ENCODE measurements at places on chromosomes 12 and 14.
A peak's percentile ranks its signal among the peaks of the same experiment; 100 is the strongest.

GRCh38 chr14:100822532-100823296 is 3.2 kb upstream of the MEG3 start:
- no peak for DNase-seq

- DNase-seq, result no peak
These were observed 18.5 kb upstream of the DUSP6 start for GRCh38 chr12:89370850-89371249.

DNA sequence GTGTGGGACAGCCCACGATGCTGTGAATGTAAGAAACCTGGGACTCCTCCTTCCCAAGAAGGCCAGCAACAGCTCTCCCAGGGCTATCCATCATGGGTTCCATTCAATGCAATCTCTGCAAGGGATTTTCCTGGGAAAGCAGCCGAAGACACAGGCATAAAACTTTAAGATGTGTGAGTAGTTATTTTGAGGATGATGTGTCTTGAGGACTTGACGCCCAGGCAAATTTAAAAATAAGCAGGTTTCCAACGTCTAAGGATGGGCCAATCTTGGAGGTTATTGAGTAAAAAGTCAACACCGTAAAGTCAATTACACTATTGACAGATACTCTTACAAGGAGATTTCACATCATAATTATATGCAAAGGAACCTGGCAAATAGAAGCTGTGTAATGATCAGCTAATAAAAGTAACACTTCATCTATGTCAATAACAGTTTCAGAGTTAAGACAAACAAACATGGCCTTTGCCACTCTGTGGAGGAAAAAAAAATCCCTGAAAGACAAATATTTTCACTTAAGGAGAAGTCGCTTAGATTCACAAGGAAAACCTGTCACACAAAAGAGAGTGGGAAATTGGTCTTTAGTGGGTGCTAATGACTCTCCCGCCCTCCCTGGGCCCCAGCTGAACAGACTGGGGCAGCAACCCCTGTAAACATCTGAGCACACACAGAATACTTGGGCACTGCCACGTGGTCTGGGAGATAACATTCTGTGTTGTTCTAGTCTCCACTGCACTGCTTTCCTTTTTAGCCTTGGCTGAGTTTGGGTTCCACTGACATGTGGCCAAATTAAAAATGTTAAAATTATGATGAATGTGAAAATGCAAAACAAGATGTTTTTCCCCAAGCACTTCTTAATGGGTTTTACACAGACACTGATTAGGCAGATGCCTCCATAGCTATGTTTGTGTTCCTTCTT is 240.9 kb downstream of the FOXN3 start:
- no peak for DNase-seq

- DNase-seq, result no peak
These were observed 14.0 kb downstream of the GDF3 start for GRCh38 chr12:7681535-7681934.

DNA sequence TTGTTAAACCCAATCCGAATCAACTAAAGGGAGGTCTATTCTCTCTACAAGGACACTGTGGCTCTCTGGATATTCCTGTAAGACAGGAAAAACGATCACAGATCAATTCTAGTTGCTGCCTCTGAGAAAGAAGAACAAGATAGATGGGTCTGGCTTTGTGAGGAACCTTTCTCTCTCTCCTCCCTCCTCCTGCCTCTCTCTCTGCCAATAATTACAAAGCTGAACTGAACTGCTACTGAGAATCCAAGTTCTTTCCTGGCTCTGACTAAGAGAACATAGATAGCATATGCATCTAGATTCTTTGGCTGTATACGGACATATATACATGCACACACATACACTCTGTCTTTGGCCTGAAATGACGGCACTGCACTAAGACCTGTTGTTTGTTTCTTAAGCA is 27.6 kb downstream of the ETV6 start:
- no peak for DNase-seq

DNA sequence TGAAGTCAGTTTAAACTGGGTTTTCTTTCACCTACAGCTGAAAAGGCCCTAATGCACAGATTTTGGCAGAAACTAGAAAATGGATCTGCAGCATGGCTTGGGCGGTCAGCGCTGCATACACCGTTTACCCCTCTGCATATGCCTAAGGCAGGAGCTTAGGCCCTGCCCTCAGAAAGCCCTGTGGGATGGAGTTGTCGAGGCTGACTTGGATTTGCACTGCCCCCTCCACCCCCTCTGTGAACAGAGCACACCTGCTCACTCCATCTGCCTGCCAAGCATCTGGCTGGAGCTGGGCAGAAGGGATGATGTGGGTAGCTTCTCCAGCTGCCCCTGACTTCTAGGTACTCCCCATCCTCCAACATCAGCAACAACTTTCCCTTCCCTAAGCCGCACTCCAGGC is 41.9 kb downstream of the TTC7B start:
- DNase-seq, result no peak

- DNase-seq, result no peak
These were observed 211.0 kb downstream of the RBM19 start for GRCh38 chr12:113755098-113755497.

DNA sequence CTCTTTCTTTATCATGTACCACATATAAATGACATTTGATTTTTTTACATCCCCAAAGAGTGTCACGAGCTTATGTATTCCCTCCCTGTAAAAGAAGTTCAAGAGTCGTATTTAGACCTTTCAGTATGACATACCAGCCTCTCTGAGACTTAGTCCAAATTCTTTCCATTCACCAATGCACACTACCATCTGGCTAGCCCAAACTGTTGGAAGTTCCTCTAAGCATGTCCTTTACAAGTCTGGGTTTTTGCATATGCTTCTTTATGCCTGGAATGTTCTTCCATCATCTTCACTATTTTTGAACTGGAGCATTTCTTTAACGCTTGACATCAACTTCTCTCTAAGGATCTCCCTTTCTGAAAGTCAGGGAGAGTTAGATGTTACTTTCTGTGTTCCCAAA is 68.5 kb upstream of the RGS6 start:
- DNase-seq, result no peak

DNA sequence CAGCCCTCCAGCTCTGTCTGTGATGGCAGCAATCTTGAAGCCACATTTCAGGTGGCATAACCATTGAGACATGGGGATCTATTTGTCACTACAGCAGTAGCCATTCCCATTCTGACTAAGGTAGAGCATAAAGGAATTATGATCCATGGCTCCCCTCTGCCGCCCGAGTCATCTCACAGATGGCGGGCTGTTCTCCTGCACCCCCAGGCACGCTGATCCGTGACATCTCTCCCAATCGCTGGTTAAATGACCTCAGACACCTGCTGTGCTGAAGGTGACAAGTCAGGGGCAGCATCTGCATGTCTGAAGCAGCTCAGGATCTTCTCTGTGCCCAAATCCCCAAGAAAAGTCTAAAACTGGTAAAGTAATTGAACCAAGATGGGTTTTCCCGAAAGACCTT is 124.3 kb downstream of the ZFP36L1 start:
- no peak for DNase-seq

GRCh38 chr12:27821259-27821973 is 41.4 kb upstream of the MANSC4 start:
- DNase-seq, result no peak

GRCh38 chr12:108128221-108129016 is 669 bp upstream of the WSCD2 start:
- DNase-seq, result no peak

GRCh38 chr12:67014642-67015041 is 254.5 kb upstream of the CAND1 start:
- DNase-seq, result no peak

GRCh38 chr12:5280086-5280485 is 151.8 kb upstream of the NTF3 start:
- DNase-seq, result no peak

GRCh38 chr14:53861781-53862180 is 94.8 kb downstream of the BMP4 start:
- no peak for DNase-seq

DNA sequence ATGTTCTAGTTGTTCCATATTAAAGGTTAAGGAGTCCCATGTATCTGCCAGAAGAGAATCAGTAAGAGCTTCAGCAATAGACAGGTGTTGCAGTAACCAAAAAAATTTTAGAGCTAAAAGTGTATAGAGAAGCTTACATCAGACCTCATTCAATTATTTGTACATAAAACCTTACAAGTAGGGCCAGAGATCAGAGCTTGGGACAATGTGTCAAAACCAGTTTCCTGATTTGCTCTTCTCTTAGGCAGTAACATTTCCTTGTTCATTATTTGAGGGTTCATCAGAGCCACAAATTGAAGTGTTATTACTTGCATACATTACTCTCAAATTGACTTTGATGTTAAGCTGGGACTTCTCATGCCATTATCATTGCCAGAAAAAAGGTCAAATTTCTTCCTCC is 55.5 kb upstream of the ATXN7L3B start:
- DNase-seq, result no peak

GRCh38 chr14:47746986-47747385 is 71.6 kb upstream of the MDGA2 start:
- DNase-seq, result no peak

DNA sequence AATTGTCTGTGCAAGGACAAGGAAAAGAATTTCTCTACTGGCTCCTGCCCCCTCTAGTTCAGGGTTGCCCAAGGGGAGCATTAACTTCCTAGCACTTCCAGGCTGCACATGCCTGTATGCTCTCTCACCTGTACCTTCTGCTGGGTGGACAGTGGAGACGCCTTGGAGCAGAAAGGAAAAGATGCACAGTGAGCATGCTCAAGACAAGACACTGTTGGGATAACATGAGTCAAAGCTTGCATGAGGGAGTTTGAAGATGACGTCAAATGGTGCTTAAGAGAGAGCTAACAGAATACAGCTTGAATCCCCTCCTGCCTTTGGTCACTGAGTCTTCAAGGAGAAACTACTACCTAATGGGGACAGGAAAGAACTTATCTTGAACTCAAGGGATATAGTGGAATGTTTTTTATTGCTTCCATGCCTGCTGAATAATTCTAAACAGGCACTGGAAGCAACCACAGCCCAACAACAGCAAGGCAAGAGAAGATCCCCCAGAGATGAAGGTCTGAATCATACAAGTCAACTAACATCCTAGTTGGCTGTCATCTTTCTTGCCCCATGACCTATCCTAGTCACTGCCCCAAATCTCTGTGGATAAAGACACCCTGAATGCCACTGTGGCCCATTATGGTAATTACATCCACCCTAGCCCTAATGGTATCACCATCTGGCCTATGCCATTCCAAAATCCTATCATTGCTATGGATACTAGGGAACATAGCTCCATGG is 23.5 kb downstream of the RPS6KA5 start:
- no peak for DNase-seq

DNA sequence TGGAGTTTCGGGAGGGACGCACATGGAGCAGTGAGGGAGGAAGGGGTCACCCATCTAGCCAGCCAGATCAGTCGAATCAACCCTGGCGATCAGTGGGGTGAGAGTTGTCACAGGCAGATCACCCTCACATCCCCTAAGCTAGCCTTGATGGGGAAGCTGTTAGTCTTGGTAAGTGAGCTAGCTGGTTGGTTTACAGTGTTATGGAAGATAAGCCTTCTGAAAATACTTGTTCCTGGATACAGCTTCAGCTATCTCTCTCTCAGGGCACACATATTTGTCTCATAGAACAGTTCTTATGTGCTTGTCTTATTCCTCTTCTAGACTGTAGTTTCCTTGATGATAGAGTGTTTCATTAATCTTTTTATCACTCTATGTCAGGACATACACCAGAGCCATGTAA is 26.2 kb upstream of the MANSC4 start:
- DNase-seq, result no peak

DNA sequence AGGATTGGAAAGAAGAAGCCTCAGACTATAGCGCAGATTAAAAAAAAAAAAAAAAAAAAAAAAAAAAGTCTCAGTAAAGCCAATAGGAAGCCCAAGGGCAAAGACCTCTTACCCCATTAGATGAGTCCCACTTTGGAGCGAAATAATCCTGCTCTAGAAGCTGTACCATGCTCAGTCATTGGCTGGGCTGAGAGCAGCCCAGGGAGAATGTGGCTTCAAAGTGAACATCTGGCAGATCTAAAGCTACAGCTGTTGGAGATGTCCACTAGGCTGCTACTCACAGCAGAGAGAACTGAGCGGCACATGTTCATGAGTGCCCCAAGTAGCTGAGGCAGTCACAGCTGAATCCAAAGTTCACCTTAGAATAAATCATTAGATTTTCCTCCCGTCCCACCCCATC is 560.9 kb downstream of the MED13L start:
- no peak for DNase-seq

DNA sequence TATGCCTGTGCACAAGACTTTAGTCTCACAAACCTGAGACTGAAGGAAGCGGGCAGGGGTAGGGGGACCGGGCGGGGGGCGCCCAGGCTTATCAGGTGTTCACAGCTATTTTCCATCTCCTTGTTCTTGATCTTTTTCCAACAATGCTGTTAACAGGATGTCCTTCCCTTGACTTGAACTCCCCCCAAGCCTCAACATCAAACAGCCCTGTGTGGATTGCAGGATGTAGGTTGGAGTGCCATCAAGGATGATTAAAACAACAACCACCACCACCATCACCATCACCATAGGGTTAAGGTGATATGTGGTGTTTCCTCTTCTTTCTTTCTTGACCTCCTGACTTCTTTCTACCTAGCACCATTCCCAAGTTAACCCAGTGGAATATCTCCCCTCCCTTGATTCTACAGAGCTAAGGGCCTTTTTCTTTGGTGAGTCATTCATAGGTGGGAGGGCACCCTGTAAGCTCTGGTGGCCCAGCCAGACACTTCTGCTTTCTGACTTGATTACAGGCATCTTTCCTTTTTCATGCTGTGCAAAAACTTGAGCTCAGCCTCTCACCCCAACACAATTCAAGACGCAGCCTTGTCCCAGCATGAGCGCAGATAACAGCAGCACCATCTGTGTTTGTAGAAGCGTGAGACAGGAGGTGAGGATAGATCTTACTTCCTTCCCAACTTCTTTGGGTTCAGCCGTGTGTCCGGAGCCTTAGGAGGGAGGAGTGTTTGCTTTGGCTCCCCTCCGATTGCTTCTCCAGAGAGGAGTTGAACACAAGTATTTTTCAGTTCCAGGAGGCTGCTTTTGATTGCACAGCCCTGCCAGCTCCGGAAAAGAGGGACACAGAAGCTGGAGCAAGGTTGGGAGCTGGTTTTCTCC is 26.8 kb downstream of the FLVCR2 start:
- DNase-seq, result peak; percentile 9

GRCh38 chr12:42963988-42964387 is 374.4 kb upstream of the PRICKLE1 start:
- DNase-seq, result no peak

GRCh38 chr12:91561958-91562325 is 379.3 kb upstream of the DCN start:
- no peak for DNase-seq

GRCh38 chr14:51035611-51036192 is 59.2 kb downstream of the TRIM9 start:
- DNase-seq, result no peak

GRCh38 chr14:50038398-50039119 is 77.8 kb downstream of the VCPKMT start:
- no peak for DNase-seq

Data from C1 segment of cervical spinal cord (tissue), 14 donors.